ENCODE measurements at places on chromosomes 4 and X.

GRCh38 chr4:123747016-123747415, 350.4 kb downstream of the SPRY1 start:
- DNase-seq = no peak

DNA sequence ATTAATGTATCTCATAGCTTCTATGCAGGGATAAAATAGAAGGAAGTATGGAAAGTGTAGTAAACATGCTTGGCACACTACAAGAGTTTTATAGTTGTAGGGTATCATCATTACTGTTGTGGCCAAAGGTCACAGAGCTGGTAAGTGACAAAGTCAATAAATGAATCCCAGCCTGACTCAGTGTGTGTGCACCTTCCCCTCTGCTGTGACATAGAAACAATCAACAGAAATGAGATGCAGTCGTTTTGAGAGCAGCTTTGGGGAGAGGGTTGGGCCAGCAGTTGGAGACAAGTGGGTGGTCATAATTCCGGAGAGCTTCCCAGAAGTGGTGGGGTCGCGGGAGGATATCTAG, 82.4 kb upstream of the RBPJ start:
- DNase-seq = no peak

DNA sequence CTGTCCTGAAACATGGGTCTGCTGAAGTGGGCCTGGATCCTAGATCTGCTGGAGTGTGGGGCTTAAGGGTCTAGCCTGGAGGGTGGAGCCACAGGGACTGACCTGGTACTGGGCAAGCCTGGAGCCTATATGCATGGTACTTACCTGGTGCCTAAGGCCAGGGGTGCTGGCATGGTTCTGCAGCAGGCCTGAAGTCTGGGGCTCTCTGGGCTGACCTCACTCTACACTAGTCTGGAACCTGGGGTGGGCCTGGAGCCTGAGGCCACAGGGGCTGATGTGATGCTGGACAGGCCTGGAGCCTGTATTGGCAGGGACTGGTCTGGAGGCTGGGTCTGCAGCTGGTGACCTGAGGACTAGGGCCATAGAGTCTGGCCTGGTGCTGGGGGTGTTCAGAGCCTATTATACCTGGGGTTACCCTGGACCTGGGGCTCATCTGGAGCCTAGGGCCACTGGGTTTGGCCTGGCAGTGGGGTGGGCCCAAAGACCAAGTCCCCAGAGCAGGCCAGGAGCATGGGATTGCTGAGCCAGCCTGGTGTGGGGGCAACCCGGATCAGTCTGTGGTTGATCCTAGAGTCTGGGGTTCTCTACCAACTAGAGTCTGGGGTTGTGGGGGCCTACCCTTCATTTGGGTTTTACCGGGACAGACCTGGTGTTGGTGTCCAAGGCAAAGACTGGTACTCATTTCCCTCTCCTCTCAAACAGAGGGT, 179.6 kb downstream of the SLC4A4 start:
- no peak for DNase-seq

GRCh38 chr4:20624793-20625374, 75.4 kb upstream of the PACRGL start:
- no peak for DNase-seq

- DNase-seq = no peak
Measured at GRCh38 chr4:21092531-21092930, 392.3 kb downstream of the PACRGL start.
